ENCODE measurements at places on chromosomes 1 and 21.

- no peak for DNase-seq
These were observed 127.6 kb downstream of the ZP4 start for GRCh38 chr1:237763137-237763536.

GRCh38 chr1:40438391-40439015 lies 11.8 kb upstream of the ZFP69B start:
- no peak for DNase-seq

- peak; percentile 64 for DNase-seq
These were observed 7.5 kb downstream of the MX2 start for GRCh38 chr21:41369105-41369919.

DNA sequence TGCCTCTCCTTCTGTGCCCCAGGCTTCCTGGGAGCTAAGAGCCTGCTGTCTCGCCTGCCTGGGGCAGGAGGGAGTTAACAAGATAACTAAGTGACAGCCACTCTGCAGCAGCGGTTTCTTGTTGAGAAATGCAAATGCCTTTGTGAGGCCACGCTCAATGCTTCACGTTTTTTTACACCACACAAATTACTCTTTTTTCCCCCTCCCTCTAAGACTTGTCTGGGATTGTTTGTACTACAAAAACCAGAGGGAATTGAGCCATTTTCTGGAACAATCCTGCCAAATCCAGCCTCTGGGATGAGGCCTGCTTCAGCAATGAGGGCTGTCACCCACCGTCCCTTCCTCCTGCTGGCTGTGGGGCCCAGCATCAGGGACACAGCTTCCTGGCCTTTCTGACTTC lies 119.6 kb downstream of the ACTL8 start:
- DNase-seq: no peak

DNA sequence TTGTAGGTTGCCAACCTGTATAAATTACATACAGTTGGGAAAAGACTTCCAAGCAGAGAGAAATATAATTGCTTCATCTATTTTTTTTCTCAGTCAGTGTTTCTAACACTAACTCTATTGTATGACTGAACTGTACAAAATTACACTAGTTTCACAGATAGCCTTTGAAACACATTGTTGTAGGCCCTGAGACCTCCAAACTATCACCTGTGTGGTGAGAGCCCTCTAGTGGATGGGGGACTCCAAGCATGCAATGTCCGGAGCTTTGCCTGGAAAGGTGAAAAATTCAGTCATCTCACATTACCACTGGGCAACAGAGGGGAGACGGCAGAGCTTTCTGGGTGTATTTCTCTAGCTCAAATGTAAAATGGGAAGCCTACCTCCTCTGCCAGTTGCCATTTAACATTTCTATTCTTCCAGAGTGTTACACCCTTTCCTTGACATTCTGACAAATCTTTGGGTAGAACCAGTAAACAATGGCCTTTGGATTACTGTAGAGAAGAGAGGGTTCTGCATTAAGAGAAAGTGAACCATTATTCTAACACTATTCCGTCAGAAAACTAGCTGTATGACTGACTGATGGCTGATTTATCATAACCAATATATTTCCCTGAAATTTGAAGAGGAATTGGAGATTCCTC lies 212.2 kb downstream of the LYPLAL1 start:
- peak; percentile 74 for DNase-seq

- no peak for DNase-seq
These were observed 55.0 kb upstream of the PTGFRN start for GRCh38 chr1:116854716-116855115.
